ENCODE measurements at places on chromosomes 6 and 20. TPM values are rescaled to one million over a fixed set of nuclear protein-coding genes. Genes with fewer than 3 reads are reported as not detected.

Gene HLA-DOB
- total RNA-seq: 0.22 TPM

Gene PPP1R3G
- 1.6 TPM for total RNA-seq

Gene GJA1
- total RNA-seq: 363 TPM

Gene WFDC10B
- not detected for total RNA-seq

Gene MAPK14
- 29.2 TPM for total RNA-seq

Gene STMND1
- total RNA-seq: not detected

Gene PPIL6
- 0.60 TPM for total RNA-seq

Gene OR2H1
- total RNA-seq: not detected

Gene MYCT1
- total RNA-seq: 256 TPM

Gene CLVS2
- not detected for total RNA-seq

Gene PDE7B
- total RNA-seq: 19.4 TPM

Gene TPD52L2
- total RNA-seq: 96.3 TPM

Gene BCAS1
- total RNA-seq: not detected

Gene HLA-DMA
- 0.44 TPM for total RNA-seq

Gene WFDC12
- not detected for total RNA-seq

Gene NHLRC1
- 0.65 TPM for total RNA-seq

Gene TAAR8
- total RNA-seq: not detected

Gene EYA4
- 0.40 TPM for total RNA-seq

Gene SYTL3
- 0.87 TPM for total RNA-seq

Gene ARHGAP18
- total RNA-seq: 27.6 TPM
